ENCODE measurements at places on chromosomes 7 and 10.
A peak's percentile ranks its signal among the peaks of the same experiment; 100 is the strongest.

DNA sequence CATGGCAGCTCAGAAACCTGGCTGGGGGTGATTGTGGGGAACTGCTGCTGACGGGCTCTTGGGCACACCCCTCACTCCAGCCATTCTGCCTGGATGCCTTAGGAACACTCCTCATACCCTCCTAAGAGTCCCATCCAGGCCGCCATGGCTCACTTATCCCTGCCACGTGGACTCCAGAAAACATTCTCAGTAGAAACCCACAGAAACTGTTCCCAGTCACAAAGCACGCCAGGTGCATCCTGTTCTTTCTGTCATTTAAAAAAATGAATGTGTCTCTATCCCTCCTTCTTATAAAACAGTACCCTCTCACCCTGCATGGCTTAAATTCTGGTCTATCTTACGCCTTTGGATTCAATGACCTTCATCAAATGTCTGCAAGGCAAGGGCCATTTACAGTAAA is 177.7 kb downstream of the CUX1 start:
- no peak for DNase-seq

- DNase-seq = no peak
Observed at GRCh38 chr10:113015201-113015600, 65.2 kb downstream of the TCF7L2 start.

DNA sequence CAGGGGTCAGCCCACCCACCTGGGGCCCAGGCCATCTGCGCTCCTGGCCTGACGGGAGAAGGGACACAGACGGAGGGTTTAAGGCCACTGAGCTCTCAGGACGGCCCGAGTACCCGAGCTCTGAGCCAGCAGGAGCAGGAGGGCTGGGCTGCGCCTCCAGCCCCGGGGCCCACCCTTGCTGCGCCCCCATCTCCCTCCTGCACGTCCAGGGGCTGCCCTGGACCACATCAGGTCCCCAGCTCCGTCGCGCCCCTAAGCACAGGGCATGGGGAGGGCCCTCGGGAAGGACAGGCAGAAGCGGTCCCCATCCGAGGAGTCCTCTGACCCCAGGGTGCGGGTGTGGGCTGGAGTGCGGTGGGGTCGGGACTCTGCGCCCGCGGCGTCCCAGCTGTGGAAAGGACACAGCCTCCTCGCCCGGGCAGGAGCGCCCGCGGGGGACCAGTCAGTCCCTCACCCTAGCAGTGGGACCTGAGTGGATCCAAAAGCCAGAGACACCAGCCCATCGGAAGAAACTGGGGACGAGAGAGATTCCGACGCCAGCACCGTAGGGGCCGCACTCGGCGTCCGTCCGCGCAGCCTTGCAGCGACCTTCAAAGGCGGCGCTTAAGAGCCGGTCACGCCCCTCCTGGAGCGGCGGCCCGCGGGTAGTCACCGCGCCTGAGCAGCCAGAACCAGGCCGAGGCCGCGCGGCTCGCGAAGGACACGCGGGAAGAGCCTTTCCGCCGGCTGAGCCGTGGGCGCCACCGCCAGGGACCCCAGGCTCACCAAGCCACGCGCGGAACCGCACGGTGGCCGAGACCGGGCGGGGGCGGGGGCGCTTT is 15.9 kb downstream of the CAMK2B start:
- no peak for DNase-seq

GRCh38 chr7:116111475-116111874 is 80.9 kb upstream of the TFEC start:
- no peak for DNase-seq

GRCh38 chr10:122352817-122353525 is 21.5 kb upstream of the PLEKHA1 start:
- DNase-seq = no peak

DNA sequence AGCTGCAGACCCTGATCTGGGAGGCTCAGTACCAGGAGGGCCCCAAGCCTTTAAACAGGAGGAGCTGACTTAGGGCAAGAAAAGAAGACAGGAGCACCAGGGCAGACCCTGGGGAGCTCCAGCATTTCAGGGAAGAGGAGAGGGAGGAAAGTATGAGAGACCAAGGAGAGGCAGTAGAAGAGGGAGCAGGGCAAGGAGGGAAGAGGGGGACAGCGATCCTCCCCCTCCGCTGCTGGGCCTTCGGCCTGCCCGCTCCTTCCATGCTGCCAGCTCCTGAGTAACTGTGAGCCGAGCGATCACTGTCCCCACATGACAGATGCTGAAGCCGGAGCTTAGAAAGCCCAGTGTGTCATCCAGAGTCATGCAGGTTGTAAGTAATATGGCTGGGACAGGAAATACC is 65.9 kb downstream of the ALOX5 start:
- DNase-seq = no peak

GRCh38 chr10:127853868-127854768 is 38.6 kb downstream of the CLRN3 start:
- peak; percentile 24 for DNase-seq

GRCh38 chr10:82622479-82622878 is 747.5 kb downstream of the NRG3 start:
- DNase-seq = no peak

DNA sequence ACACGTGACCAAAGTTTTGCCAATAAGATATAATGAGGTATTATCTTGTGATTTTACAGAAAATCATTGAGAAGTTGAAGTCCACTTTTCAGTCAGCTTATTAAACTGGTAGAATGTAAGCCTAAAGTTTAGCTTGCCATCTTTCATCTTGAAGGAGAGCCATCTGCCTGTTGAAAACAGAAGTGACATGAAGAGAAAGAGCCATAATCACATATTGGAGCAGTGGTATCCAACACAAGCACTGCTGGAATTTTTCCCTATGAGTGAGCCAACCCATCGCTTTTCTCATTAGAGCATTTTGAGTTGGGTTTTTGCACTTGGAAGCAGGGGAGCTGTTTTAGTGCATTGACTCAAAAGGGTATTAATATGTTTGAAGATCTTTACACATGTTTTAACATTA is 117.6 kb upstream of the FERD3L start:
- DNase-seq = no peak

- DNase-seq = no peak
Observed at GRCh38 chr7:50664461-50664922, 99.3 kb upstream of the DDC start.
